T-helper 9 cell (primary cell): ENCODE measurements at places on chromosomes 2 and 18.

GRCh38 chr2:160621748-160622147 lies 128.1 kb upstream of the RBMS1 start:
- no peak for DNase-seq

DNA sequence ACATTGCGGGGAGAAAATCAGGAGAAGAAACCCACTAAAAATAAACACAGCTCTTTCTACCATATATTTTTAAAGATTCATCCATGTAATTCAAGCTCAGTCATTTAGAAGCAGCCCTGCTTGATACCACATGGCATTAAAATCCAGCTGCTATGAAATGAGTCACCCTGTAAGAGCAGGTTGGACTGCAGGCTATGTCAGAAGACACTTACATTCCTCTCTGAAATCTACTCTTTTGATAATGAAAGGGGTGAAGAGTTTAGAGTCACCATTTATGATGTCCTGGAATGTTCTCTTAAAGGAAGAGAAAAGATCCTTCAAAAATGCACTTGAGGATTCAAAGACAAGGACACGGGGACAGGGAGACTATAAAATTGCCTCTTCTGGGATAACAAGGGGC lies 100.6 kb upstream of the APCDD1 start:
- DNase-seq: no peak

DNA sequence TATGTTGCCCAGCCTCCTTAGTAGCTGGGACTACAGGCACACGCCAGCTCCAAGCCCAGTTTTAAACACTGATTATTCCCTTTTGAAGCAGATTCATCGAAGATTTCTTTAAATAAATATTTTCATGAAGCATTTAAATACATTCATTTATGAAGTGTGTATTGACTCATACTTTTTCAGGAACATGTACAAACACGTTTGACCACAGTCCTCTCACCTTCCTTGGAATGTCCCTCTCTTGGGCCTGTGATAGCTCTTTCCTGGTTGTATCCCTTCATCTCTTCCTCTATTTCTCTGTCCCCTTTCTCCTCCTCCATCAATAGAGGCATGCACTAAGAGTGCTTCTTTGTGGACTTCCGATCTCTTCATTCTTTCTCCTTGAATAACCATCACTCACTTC lies 2.5 kb downstream of the PSTPIP2 start:
- no peak for DNase-seq

DNA sequence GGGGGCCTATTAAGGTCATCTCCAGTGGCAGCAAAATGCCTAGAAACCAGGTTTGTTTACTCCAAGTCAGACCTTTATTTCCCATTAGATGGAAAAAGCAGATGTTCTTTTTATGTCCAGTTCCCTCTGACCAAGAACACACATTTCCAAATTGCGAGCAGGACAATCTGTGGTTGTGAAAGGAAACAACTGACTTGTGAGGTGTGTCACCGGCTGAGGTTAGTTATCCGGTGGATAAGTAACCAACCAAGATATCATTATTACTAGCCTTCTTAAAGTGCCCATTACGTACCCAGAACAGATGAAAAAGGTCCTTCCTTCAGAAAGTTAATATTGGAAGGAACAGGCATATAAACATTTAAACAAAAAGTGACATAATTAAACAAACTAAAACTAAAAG lies 112.9 kb downstream of the THADA start:
- DNase-seq: no peak

DNA sequence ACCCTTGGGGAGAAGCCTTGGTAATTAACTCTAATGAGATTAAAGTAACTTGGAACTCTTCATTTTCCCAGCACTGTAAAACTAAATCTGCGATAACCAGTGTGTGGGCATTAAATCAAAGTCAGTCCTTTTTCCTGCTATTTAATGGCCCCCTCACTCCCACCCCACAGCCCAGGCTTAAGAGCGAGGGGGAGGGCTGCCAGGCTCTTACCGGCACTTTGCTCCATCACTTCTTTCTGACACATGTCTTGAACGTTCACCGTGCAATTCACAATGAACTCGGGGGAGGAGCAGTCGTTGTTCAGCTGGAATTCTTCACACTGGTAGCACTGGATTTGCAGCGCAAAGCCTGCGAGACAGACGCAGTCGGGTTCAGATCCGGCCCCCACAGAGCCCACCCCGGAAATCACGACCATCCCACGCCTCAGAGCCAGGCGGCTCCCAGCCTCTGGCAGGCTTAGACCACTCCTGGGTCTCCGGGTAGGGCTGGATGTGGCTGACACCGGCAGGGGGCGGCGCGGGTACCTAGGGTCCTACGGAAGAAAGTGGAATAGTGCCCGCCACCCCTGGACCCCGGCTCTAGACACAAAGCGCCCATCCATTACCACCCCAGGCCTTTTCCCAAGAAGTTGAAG lies 1.7 kb downstream of the LYPD1 start:
- DNase-seq: no peak

DNA sequence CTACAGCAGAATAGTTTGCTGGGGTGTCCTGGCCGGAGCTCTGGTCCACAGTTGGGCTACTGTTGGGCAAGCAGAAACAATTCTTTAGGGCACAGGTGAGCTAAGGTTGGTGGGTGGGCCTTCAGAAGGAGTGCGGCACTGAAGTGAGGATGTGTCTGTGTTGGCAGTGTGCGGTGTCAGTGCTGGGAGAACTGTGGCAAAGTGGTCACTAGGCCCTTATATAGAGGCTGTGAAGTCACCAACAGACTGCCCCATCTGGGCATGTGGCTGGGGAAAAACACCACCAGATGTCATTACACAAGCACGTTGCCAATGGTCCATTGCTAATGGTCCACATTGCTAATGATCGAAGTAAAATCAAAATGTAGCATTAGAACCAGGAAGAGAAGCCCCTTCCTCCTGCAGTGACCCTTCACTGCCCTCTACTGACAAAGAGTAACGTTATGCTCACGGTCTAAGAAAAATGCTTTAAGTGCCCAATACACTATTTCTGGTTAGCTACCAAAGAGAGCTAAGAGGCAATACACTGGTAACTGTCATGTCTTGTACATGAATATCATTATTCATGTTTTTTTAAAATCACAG lies 21.3 kb downstream of the SCN1A start:
- no peak for DNase-seq

GRCh38 chr2:97908208-97908676 lies 87.5 kb downstream of the TMEM131 start:
- no peak for DNase-seq

- no peak for DNase-seq
These were observed 108.8 kb downstream of the TWIST2 start for GRCh38 chr2:238956676-238957075.

GRCh38 chr18:9961041-9961440 lies 47.2 kb downstream of the VAPA start:
- DNase-seq: no peak

- no peak for DNase-seq
These were observed 19.5 kb upstream of the HNRNPLL start for GRCh38 chr2:38622210-38622609.

DNA sequence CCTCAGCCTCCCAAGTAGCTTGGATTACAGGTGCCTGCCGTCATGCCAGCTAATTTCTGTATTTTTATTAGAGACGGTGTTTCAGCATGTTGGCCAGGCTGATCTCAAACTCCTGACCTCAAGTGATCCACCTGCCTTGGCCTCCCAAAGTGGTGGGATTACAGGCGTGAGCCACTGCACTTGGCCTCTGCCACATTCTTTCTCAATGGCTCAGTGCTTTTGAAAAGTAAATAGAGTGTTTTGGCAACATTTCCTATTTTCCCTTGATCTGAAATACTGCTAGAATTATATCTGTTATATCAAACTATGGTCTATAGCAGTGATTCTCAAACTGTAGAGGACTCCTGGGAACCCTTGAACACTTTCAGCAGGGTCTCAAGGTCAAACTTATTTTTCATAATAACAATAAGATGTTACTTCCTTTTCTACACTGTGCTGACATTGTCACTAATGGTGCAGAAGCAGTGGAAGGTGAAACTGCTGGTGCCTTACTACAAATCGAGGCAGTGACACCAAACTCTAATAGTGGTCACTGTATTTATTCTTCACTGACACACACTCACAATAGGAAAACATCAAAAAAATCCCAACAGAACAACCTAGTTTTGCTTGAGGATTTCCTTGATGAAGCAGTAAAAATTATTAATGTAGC lies 10.6 kb downstream of the DAW1 start:
- DNase-seq: no peak

- DNase-seq: no peak
These were observed 34.3 kb upstream of the SNED1 start for GRCh38 chr2:240963868-240964703.

- DNase-seq: no peak
These were observed 701.9 kb upstream of the RAB6C start for GRCh38 chr2:129277585-129277981.

DNA sequence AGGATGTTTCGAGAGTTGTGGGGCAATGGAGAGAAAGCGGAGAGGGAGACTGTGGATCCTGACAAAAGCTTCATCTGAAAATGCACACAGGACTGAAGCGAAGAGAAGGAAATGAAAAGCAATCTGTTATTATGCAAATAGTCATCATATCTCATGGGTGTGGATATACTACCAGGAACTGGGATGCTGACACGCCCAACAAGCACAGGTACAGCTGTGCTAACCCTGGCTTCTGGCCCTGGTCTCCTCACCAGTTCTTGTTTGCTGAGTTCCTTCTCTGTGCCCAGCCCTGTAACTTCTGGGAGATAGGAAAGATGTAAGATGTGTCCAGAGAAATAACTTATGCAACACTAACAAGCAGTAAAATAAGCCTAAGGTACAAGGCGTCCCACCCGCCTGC lies 358.8 kb downstream of the CMPK2 start:
- DNase-seq: no peak

DNA sequence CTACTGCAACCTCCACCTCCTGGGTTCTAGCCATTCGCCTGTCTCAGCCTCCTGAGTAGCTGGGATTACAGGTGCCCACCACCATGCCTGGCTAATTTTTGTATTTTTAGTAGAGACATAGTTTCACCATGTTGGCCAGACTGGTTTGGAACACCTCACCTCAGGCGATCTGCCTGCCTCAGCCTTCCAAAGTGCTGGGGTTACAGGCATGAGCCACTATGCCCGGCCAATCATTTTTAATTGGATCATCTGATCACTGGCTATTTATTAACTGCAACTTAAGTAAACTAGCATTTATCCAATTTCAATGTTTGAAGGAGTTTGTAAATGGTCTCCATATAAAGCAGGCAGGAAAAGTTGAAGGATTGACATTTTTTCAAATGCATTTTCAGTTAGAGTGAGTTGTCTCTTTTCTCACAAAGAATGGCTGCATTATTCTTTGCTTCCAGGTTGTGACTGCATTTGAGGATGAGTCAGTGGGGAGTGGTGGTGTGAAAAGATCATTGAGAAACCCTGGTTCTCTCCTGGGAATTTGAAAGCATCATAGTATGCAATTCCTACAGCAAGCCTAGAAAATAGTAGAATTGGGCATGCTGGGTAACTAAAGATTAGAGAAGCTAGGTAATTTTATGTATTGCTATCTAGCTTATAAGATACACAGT lies 431.1 kb upstream of the ZEB2 start:
- no peak for DNase-seq

GRCh38 chr18:73296686-73297085 lies 428.9 kb upstream of the NETO1 start:
- no peak for DNase-seq

- DNase-seq: no peak
These were observed 112.6 kb downstream of the EHBP1 start for GRCh38 chr2:62817995-62818713.

DNA sequence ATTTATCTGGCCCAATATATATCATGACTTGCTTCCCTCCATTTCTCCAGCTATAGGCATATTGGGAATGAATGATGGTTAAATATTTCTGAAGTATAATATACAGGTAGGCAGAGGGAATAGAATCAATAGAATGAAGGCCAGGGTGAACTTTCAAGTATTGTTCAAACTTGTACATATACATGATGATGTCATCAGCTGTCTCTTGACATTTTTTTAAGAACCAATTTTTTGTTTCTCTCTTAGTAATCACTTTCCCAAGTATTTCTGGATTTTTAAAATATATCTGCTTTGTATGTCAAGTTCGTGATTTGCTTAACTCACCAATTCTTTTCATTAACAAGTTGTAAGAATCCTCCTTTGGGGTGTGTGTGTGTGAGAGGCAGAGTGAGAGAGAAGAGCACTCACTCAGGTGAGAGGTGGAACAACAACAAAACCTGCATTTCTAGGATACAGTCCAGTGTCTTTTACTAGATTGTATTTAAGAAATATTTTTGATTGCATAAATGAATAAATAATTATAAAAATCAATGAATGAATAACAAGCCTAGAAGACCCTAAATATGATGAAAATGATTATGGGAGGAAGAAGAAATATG lies 1239.1 kb downstream of the LRP1B start:
- no peak for DNase-seq

DNA sequence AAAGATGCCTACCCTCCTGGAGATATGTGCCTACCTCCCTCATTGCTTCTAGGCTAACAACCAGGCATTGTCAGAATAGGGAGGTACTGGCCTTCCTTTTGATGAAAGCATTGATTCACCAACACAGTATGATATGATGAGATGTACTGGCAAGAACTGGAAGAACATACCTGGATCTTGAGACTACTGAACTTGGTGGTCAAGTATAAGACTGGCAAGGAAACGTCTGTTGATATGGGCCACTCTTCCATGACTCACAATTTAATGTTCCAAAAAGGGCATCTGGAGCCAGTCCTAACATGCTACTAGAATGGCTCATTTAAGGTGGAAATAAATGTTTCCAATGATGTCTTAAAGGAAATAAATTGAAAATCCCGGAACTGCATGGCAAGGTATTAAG lies 18.1 kb downstream of the DTNB start:
- DNase-seq: no peak

GRCh38 chr2:72953976-72954375 lies 36.7 kb downstream of the EMX1 start:
- peak; percentile 6 for DNase-seq

DNA sequence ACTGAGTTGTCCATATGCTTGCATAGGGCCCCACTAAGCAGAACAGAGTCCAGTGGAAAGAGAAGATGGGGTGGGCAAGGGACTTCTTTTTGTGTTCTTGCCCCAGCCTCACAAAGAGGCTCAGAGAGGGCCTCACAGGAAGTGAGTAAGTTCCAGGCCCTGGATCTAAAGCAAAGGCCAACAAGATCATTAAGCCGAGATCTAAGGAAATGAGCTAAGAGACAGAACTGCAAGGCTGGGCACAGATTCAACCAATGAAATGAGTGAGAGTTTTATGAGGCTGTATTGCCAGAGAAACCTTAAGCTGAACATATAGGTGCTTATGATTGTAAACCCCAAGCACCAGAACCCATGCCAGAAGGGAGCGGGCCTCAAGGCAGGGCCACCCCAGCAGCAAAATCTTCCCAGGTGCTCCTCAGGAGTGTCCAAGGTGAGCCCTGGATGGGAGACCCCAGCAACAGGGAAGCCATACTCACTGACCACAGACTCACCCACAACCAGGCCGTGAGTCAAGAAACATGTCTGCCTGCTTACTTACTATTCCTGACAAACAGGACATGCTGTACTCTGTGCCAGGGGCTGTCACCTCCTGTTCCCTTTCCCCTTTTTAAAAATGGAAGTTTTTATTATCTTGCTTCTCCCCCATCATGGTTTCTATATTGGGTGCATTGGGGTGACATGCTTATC lies 40.2 kb downstream of the SLC14A1 start:
- no peak for DNase-seq

- DNase-seq: no peak
These were observed 61.5 kb upstream of the CTIF start for GRCh38 chr18:48477348-48477747.
